CD4-positive, alpha-beta T cell treated with Interleukin-4 for 4 hours (primary cell): ENCODE measurements at places on chromosomes 12 and 14.

- DNase-seq, result peak; percentile 78
These were observed 25.2 kb downstream of the DHRS4L2 start for GRCh38 chr14:24013654-24014514.

DNA sequence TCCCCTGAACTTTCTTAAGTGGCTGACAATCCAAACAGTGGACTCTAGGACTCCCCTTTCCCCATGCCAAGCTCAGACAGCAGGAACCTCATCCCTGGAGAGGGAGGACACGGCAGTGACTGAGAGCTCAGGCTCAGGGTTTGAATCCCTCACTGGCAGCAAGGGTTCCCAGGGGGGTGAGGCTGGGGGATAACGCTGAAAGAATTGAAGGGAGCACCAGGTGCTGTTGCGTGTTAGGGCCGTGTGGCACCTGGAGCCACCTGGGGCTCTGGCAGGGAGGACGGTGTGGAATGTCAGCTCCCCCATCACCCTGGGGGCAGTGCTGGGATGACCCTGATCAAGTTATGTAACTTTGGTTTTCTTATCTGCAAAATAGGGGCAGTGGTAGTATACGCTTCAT lies 40.1 kb downstream of the ANO2 start:
- no peak for DNase-seq

DNA sequence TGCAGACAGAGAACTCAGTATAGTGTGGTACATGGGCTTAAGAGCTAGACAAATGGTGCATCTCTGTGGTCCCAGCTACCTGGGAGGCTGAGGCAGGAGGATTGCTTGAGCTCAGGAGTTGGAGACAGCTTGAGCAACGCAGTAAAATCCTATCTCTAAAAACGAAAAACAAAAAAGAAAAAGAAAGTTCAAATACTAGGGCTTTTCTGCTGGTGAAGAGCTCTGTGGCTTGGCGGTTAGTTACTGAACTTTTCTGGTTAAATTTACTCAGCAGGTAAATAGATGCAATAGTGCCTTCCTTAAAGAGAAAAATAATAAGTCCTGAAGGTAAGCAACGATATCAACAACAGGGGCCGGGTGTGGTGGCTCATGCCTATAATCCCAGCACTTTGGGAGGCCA lies 31.4 kb upstream of the RAP1B start:
- no peak for DNase-seq

DNA sequence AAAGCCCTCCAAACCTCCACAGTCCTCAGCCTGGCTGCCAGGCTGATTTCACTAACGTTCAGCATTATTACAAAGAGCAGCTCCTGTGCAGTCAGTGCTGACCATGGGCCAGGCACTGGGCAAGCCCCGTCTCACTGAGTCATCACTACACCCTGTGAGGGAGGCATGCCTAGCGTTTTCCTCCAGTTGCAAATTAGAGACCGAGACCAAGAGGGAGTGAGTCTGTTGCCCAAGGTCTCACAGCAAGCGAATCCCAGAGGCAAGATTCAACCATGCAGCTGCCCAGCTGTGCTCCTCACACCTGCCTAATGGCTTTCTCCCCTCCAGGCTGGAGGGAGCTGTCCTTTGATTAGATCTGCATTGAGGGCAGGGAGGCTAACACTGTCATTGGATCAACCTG lies 229.3 kb upstream of the LHX5 start:
- DNase-seq, result no peak

- DNase-seq, result no peak
These were observed 1.7 kb downstream of the B4GALNT3 start for GRCh38 chr12:461425-461824.

GRCh38 chr12:54697851-54698250 lies 49.7 kb upstream of the DCD start:
- DNase-seq, result no peak

GRCh38 chr12:119692997-119693396 lies 25.1 kb downstream of the PRKAB1 start:
- DNase-seq, result no peak

GRCh38 chr12:120321382-120322202 lies 6.0 kb downstream of the PLA2G1B start:
- DNase-seq, result no peak

GRCh38 chr12:115032521-115032920 lies 348.5 kb upstream of the TBX3 start:
- DNase-seq, result no peak

GRCh38 chr12:51059086-51059485 lies 11.0 kb downstream of the LETMD1 start:
- DNase-seq, result no peak

GRCh38 chr12:94172973-94173372 lies 24.6 kb downstream of the PLXNC1 start:
- no peak for DNase-seq

DNA sequence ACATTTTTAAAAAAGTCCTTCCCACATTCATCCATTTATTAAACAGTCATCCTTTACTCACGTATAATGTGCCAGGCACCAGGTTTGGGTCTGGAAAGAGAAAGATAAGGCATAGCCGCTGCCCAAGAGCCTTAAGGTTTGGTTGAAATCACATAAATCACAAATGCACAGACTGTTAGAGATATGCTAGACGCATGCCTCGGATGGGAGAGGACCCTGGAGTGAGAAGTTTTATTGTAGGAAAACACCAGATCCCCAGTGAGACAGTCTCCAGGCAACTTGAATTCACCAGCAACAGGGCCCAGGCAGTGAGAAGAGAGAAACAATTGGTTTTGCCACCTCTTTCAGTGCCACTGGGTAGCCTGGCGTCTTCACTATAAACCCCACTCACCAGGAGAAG lies 305.9 kb upstream of the AMIGO2 start:
- DNase-seq, result no peak

- DNase-seq, result no peak
These were observed 20.5 kb downstream of the NPC2 start for GRCh38 chr14:74472601-74473000.

GRCh38 chr14:95311752-95312151 lies 8.0 kb downstream of the CLMN start:
- no peak for DNase-seq

DNA sequence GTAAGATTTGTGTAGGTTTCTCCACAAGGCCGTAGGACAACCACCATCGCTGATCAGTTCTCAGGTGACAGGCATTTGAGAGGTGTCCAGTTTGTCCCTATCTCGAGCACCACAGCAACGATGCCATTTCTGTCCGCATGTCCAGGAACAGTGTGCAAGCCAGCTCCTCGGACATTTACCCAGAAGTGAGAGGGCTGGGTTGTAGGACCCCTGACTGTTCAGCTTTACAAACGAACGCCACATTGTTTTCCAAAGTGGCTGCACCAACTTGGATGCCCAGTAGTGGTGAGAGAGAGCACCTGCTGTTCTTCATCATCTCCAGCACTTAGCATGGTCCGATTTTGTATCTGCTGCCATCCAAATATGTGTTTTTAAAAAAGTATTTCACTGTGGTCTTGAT lies 38.6 kb downstream of the CYP46A1 start:
- DNase-seq, result no peak

DNA sequence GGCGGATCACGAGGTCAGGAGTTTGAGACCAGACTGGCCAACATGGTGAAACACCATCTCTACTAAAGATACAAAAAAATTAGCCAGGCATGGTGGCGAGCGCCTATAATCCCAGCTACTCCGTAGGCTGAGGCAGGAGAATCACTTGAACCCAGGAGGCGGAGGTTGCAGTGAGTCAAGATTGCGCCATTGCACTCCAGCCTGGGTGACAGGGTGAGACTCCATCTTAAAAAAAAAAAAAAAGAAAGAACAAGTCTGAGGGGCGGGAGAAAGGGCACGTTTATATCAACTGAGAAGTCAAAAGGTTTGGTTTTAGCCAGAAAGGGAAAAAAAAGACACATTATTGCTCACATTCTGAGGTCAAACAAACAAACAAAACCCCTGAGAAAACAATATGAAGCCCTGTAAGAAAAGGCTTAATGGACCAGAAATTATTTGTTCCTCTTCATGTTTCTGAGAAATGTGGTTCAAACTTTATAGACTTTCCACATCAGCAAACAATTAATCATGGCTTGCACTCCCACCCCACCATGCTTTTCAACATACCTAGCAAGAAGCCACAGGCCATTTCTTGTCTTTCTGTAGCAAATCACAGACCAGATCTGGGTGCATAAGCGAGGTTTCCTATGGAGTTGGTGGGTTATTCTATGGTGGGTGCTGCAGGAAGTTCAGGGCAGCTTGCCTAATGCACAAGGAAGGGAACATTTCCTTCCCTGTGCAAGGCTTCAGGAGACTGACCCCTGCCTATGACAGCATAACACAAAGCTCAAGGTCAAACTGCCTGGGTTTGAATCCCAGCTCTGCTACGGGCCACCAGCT lies 80.1 kb downstream of the SSPN start:
- DNase-seq, result no peak

- peak; percentile 41 for DNase-seq
These were observed 688 bp upstream of the NECAP1 start for GRCh38 chr12:8081251-8081920.

GRCh38 chr12:6274231-6275221 lies 36.0 kb upstream of the PLEKHG6 start:
- no peak for DNase-seq

GRCh38 chr12:118780939-118781338 lies 200.4 kb upstream of the SRRM4 start:
- no peak for DNase-seq

GRCh38 chr12:58415716-58416115 lies 474.3 kb downstream of the ATP23 start:
- no peak for DNase-seq

DNA sequence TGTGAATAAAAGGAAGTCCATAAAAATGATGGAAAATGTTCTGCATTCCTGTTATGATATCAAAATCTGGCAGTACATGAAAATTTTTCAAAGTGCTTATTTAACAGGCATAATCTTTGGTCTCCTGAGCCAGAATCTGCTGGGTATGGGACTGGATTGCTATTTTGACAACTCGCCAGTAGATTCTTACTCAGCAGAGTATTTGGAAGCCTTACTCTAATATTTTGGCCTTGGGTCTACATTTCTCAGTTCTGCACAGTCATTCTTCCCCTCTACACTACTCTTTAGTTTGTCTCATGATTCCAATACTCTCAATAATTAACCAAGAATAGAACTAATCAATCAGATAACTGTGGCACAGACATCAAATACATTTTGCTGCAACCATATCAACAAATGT lies 1.1 kb upstream of the SLCO1B1 start:
- DNase-seq, result no peak

DNA sequence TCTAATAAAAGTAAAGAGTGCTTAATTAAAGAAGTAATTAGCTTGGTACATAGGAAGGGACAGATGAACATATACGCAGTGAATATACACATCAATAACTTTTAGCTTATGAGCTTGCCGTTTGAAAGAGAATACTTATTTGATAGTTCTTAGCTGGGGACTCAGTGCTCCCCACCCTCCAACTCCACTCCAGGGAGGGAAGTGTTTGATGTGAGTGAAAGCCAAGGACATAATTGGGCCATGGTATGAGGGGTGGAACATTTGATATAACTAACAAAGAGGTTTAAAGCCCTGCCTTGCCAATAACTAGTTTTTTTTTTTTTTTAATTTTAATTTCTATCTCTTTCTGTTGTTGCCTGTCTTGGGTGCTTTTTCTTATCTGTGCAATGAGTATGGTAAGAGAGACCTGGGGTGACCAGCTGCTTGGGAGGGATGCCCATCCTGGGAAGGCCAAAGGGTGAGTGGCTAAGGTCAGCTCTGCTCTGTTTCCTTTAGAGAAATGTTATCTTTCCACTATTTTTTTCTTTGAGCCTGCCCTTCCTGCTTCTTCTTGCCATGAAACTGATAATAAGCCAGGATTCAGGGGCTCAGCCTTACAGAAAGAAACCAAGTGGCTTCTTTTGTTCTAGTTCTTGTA lies 132.8 kb upstream of the CPSF6 start:
- DNase-seq, result no peak

GRCh38 chr14:64244279-64244678 lies 49.9 kb downstream of the ESR2 start:
- no peak for DNase-seq

DNA sequence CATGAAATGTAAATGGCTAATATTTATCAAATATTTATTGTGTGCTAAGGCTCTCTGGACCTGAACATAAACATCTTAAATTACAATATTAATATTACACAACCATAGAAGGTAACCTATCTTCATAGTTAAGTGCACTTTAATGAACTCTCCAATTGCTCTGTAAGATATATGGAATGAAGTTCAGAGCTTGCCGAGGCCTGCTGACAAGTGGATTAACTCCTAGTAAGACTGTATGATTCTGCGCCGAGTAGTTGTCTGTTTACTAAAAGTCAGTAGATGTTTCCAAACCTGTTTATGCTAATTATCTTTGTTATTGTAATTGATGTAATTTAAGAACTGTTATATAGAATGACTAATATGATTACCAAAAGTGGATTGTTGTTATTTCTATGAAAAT lies 77.2 kb downstream of the PTPRR start:
- no peak for DNase-seq

DNA sequence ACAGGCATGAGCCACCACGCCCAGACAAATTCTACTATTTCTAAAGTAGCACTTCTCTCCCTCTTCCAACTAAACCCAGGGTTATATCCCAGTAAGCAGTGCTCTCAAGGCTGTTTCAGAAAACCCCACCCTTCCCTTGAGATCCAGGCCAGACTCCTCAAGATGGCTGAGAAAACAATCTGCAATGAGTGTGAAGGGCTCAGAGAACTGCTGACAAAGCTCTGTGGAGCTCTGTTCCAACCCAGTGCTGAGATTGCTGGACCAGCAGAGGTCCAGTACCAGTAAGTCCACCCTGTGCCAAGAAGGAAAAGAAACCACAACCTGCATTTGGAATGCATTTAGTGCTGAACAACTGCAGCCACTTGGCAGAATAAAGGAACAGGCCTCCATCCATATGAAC lies 3.7 kb upstream of the IFFO1 start:
- DNase-seq, result no peak
